ENCODE measurements at places on chromosomes 11 and 22. TPM values are rescaled to one million over a fixed set of nuclear protein-coding genes. Genes with fewer than 3 reads are reported as not detected.

GRCh38 chr11:122598971-122599370 lies 56.6 kb upstream of the UBASH3B start:
- DNase-seq, result no peak

DNA sequence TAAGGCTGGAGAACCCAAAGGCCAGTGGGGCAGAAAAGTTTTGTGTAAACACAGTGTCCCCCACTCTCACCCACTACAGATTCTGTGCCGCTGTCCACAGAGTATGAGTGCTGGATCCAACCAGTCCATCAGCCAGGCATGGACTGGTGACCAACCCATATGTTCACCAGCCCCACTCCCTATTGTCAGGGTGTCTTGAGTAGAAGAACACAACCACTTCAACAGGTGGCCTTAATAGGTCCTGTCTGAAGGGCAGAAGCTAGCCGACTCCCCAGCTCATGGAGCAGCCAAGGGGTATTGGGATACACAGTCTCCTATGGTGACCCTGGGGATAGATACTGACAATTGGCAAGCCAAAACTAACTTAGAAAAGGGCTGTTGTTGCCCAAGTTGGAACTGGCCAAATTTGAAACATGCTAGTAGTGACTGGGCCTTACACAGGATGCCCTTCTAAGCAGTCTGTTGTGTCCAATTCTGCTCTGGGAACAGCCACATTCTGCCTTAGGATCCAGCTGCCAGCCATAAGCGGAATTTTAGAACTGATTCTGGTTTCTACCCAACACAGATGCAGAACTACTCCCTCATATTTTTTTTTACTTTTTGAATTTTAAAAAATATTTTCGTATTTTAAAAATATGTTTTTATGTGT lies 19.8 kb upstream of the PGM2L1 start:
- no peak for DNase-seq

- no peak for DNase-seq
Observed at GRCh38 chr11:9184516-9184915, 80.6 kb downstream of the DENND5A start.

DNA sequence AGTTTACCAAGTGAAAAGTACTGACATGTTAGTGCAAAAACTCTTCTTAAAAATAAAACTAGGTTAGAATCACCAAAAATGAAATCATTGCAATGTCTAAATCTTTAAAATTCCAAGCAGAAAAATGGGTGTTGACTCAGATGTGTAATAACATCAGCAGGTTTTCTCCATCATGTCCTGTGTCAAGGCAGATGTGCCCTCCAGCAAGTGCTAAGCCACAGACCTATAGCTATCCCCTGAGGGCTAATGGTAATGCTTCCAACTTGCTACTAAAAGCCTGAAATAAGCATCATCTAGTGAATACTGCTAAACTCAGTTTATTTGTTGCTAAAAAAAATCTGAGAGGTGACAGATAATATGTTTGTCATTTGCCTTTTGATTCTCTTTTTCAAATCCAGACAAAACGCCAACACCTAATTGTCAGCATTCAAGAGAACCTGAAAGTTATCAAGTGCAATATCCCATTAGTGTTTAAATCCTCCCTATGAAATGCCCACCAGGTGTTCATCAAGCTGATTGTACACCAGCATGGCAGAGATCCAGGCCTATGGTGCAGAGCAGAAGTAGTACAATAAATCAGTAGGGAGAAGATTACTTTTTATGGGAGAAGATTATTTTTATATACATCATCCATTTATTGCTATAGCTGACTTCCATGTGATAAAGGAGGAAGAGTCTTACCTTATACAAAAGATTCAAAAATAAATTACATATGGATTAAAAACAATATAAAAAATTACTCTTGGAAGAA lies 55.1 kb upstream of the SYT9 start:
- DNase-seq, result no peak

The DEUP1 gene
- 0.09 TPM for total RNA-seq

- no peak for DNase-seq
Observed at GRCh38 chr11:46183819-46184218, 62.6 kb upstream of the PHF21A start.

DNA sequence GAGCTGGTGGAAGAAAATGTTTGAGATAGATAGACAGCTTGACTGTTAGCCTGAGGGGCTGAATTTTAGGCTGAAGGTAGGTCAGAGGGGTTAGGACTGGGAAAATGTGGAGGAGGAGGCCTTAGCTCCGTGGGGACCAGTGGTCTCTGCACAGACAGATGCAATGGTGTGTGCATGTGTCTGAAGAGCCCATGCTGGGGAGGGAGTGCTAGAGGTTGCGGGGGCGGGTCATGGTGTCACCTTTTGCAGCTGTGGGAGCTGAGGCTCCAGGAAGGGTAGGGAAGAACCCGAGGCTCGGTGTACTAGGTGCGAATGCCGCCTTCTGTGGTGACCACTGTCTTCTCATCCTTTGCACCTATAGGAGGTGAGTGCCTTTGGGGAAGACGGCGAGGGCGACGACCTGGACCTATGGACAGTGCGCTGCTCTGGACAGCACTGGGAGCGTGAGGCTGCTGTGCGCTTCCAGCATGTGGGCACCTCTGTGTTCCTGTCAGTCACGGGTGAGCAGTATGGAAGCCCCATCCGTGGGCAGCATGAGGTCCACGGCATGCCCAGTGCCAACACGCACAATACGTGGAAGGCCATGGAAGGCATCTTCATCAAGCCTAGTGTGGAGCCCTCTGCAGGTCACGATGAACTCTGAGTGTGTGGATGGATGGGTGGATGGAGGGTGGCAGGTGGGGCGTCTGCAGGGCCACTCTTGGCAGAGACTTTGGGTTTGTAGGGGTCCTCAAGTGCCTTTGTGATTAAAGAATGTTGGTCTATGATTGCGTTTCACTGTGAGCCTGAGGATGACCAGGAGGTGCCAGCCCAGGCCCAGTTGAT lies 1.6 kb downstream of the SDF2L1 start:
- DNase-seq, result no peak

GRCh38 chr11:65422633-65423515 lies at the start of gene NEAT1:
NEAT1 (plus strand) TSS chr11:65422798.
- peak; percentile 98 for DNase-seq

GRCh38 chr22:27004434-27004833 lies 347.0 kb downstream of the MIAT start:
- DNase-seq, result no peak

DNA sequence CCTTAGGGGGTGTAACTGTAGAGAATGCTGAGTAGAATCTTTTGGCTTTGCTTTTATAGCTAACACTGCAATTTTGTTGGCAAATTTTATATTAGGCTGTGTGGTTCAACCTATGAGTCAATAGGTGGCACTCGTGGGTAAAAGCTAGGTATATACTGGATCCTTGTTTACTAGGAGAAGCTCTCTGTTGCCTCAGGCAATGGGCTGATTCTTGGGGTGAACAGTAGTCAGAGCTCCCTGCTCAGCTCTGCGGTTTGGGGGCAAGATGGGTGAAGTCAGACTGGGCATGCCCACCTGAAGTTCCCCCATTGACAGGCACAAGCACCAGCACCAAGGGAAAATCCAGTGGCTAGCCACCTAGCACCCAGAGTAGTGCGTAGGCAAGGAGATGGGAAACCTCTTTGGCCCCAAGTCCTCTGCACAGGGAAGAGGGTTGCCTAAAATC lies 238.7 kb downstream of the FAM181B start:
- DNase-seq, result no peak

- DNase-seq, result no peak
Observed at GRCh38 chr22:33588860-33589259, 331.4 kb downstream of the LARGE1 start.

DNA sequence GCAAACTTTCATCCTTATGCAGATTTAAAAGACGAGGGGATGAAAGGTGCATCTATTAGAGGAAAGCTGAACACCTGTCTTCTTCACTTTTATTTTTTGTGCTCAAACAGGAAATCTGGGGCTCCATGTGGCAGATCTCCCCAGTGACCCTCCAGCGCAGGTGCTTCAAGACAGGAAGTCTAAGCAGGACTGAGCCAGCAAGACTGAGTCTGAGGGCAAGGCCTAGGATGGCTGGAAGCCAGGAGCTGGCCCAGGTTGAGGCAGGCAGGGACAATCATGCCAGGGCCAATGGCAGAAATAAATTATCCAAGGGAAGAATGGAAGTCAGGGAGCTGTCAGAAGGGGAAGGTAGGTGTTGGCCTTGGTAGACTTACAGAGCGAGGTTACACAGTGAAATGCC lies 101.1 kb upstream of the SPON1 start:
- DNase-seq, result no peak

GRCh38 chr11:96204366-96204659 lies 138.7 kb downstream of the MAML2 start:
- no peak for DNase-seq
